ENCODE measurements at places on chromosomes 12 and 14.

GRCh38 chr12:52049286-52049685 lies 2.0 kb upstream of the NR4A1 start:
- no peak for ATAC-seq

- ATAC-seq = no peak
Measured at GRCh38 chr14:57962325-57963035, 96.6 kb upstream of the SLC35F4 start.

- ATAC-seq = no peak
Measured at GRCh38 chr14:64465831-64466554, 694 bp downstream of the AKAP5 start.

DNA sequence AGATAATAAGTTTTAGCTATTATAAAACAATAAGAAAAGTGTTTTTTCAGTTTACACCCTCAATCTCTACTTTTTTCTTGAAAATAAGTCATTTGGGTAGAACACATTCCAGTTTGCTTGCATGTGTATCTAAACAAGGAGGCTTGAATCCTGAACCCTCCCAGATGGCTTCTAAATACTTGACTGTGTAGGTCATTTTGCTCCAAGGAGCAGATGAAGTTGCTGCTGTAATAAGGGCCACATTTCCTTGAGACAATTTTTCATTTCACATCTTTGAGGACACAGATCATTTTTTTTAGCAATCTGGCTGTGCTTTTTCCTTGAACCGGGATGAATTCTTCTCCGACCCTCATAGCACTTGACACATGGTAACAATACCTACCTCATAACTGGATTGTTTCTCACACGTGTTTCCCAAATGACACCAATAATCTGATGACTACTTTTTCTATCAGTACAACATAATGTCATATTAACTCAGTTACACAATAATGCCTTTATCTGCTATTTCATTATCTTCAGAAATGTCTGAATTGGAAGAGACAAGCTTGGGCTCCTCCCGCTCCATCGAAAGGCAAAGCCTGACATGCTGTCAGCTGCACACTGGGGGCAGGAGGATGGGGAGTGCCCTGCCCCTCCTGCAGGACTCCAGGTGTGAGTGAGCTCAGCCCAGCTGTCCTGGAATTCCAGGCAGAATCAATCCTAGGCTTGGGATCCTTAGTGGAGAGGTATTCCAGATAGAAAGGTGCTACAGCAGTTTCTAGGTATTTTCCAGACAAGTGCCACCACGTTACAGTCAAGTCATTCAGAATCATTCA lies 30.9 kb downstream of the GPHB5 start:
- ATAC-seq = no peak

DNA sequence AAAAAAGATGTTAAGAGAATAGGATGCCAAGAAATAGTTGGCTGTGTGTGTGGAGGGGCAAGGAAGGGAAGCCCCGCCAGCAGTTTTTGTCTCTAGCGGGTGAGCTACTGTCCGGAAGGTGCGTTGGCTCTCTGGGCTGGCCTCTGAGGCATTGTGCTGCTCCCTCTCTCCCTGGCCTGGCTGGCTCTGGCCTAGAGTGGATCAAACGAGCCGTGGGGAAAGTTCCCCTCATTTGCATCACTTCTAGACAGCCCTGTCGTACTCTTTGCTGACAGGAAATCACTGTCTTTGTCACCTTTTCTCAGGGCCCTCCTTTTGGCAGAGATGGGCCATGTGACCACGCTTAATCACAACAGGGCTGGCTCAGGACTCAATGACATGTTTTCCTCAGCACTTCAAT lies 236.1 kb upstream of the NPAS3 start:
- ATAC-seq = peak; percentile 90

DNA sequence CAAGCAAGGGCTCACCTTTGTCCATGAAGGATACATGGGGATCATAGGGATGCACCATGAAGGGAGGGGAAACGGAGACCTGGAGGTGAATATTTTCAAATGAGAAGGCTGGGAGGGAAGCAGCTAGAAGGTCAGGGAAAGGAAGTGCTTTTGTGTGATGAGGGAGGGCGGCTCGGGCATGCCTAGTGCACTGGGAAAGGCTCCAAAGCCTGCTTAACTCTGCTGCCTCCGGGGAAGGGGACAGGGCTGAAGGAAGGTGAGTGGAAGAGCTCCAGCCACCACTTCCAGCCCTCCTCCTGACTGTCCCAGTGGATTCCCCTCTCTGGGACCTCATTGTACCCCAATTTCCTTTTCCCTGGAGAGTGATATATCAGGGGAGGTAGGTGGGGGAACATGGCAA lies 149.4 kb upstream of the PRMT8 start:
- no peak for ATAC-seq

GRCh38 chr12:116712458-116713303 lies 25.2 kb downstream of the SPRING1 start:
- ATAC-seq = no peak

- no peak for ATAC-seq
Measured at GRCh38 chr14:55553791-55554190, 26.2 kb upstream of the KTN1 start.

DNA sequence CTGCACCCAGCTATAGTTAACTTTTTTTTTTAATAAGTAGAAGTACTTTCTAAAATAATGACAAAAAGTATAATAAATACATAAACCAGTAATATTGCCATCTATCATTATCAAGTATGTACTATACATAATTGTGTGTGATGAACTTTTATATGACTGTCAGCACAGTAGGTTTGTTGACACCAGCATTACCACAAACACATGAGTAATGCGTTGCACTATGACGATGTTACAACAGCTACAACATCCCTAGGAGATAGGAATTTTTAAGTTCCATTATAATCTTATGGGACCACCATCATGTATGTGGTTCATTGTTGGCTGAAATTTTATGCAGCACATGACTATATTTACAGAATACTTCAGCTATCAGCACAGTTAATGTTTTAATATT lies 62.9 kb upstream of the VSX2 start:
- ATAC-seq = no peak

- ATAC-seq = no peak
Measured at GRCh38 chr12:19026614-19027488, 102.7 kb upstream of the PLEKHA5 start.

GRCh38 chr12:102685172-102685571 lies 204.8 kb upstream of the IGF1 start:
- no peak for ATAC-seq

GRCh38 chr14:55701638-55702037 lies 121.6 kb downstream of the KTN1 start:
- ATAC-seq = peak; percentile 89

GRCh38 chr12:99455350-99456035 lies 192.1 kb upstream of the GARIN6 start:
- ATAC-seq = no peak

GRCh38 chr14:104431351-104431928 lies 148.1 kb upstream of the C14orf180 start:
- no peak for ATAC-seq

- ATAC-seq = no peak
Measured at GRCh38 chr12:91023326-91024004, 18.7 kb upstream of the EPYC start.

DNA sequence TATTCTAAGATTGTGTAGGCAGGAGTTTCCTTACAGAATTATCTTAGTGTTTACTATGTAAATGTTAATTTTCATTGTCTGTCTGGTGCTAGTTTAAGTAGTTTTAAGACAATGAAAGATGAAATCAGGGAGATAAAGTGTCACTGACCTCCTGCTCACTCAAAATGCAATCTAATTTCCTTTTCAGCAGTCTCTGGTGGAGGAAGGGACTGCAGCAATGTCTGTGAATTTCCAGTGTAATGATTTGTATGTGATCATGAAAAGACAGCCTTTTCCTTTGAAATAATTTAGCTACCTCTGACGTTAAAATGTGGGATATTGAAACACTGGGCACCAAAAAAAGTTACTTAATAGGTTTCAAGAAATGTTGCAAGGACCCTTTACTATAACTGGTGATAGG lies 779.7 kb upstream of the FLRT2 start:
- no peak for ATAC-seq

GRCh38 chr14:63421226-63421625 lies 102.5 kb upstream of the GPHB5 start:
- ATAC-seq = no peak

DNA sequence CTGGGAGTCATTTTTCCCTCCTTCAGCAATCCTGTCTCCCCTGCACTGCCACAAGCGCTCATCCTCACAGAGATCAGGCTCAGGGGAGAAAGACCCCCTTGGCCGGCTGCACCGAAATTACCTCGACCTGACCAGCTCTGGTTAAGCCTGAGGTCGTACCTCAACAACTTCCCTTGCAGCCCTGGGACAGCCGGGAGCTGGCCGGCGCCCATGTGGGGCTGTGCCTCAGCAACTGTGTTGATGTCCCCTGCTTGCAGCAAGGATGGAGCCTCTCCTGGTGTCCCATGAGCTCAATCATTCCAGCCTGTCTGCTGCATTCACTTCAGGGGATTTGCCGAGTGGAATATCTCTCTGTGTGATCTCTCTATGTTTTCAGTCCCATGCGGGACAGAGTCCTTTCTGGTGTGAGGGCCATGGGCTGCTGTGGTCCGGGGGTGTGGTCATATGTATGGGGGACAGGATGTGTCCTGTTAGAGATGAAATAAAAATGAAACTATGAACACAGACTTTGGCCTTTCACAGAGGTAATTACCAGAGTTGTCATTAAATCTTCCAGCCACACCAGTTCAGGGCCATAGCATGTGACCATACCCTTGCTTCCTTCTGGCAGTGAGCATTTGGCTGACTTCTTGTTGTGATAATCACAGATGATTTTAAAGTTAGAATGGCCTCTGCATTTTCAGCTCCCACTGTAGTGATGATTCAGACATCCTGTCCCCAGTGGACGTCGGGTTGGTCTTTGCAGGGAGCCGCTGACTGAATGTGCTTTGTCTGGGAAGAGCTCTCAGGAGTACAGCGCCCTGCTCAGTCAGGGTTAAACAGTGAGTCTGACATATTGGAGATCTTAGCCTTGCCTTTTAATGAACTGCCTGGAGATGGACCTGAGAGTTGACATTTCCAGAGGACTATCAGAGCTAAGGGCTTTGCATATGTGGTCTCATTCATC lies 405.9 kb downstream of the AACS start:
- ATAC-seq = peak; percentile 24
